Activated CD4-positive, alpha-beta T cell treated with anti-CD3 and anti-CD28 coated beads for 1 hour (primary cell): ENCODE measurements at places on chromosomes 5 and 9.

GRCh38 chr5:178237431-178238312, 5.1 kb upstream of the PHYKPL start:
- DNase-seq: no peak

DNA sequence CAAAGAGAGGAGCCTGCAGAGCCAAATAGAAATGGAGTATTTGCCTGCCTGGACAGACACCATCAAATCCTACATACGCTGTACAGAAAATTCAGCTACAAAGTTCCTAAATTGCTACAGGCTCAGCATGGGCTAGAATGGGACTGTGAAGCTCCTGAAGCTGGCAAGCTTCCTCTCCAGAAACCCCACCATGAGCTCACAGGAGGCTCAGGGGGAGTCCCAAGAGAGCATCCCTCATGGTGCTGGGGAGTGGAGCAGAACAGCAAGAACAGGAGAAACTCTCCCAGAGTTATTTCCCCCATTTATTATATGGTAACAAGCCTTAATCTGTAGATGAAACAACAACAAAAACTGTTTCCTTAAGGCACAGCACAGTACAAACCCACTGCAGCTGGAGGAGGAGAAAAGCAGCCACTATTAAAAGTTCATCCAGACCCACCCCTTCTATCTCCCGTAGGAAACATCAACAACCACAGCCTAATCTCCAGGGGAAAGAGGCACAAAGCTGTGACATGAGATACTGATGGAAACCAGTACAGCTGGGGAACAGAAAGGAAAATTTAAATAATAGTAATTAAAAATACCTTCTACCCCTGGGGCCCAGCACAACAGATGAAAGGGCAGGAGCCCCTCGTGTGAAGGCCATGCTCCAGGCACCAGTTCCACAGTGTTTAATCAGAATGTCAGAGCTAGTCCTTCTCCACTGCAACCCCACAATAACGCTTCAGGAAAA, 548.5 kb downstream of the MTRR start:
- no peak for DNase-seq

GRCh38 chr9:99819856-99820684, 1.6 kb upstream of the NR4A3 start:
- peak; percentile 91 for DNase-seq

- DNase-seq: no peak
These were observed 23.9 kb downstream of the GFI1B start for GRCh38 chr9:133002147-133003070.

DNA sequence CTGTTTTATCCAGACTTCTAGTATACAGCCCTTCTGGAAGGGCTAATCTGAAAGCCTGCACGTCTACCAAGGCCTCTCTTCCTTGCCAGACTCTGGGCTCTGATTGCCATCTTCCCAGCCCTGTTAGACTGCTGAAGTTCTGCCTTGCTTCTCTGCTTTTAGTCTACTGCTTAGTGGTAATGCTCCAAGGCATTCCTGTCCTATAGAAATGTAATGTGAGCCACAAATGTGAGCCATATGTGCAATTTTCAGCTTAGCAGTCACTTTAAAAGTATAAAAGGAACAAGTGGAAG, 32.1 kb downstream of the WNK2 start:
- DNase-seq: no peak
